Activated CD4-positive, alpha-beta T cell treated with anti-CD3 and anti-CD28 coated beads for 36 hours (primary cell): ENCODE measurements at places on chromosomes 1 and 21. TPM values are rescaled to one million over a fixed set of nuclear protein-coding genes. Genes with fewer than 3 reads are reported as not detected.

DIRAS3 gene
- 0.16 TPM for total RNA-seq

DNA sequence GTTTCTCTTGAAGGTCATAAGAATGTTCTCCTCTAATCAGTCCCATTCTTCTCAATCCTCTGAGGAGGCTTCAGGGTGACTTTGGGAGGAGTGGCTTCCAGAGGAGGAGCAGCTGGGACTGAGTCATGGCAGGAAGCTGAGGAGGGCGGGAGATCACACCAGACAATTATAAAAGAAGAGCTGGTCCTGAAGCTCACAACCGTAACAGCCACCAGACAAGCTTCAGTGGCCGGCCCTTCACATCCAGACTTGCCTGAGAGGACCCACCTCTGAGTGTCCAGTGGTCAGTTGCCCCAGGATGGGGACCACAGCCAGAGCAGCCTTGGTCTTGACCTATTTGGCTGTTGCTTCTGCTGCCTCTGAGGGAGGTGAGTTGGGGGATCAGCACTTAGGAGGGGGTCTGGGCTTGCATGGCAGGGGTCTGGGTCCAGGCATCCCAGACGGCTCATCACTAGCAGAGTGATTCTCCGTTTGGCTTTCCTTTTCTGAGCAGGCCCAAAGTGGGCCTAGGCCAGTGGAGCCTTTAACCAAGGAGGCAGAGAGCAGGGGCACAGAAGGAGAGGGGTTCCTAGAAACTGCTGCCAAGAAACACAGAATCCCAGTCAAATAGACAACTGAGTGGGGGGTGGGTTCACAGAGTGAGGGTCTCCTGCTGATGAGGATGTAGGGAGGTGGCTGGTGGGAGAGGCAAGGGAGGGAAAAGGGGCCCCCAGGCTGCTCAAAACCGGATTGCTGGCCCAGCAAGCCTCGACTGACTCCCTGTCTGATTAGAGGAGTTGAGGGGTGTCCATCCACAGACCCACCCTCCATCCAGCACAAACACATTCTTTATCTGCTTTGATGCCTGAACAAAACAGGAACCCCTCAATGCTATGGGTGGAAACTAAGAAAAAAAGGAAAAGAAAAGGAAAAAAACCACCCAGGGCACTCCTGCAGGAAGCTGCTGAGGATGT is at the start of gene ECM1:
ECM1 (plus strand) TSS at position 198 of the 953 bp plus-strand sequence; CDS start at position 299, 101 bp downstream.
- H3K36me3 ChIP-seq, result peaks cover 17% of the 10 kb centered on the region
- H3K27ac ChIP-seq, result no peak within 1 kb of the TSS
- no peak for DNase-seq
- no peaks in the 10 kb centered on the region for H3K4me1 ChIP-seq
- H3K4me3 ChIP-seq, result no peak within 1 kb of the TSS
- no peaks in the 10 kb centered on the region for H3K27me3 ChIP-seq

SLC9C2 gene
- not detected for total RNA-seq

S100A7 gene
- not detected for total RNA-seq

- no peaks in the 10 kb centered on the region for H3K27me3 ChIP-seq
- H3K27ac ChIP-seq, result no peak overlapping the region
- DNase-seq, result no peak
- no peaks in the 10 kb centered on the region for H3K36me3 ChIP-seq
Observed at GRCh38 chr1:204754821-204755220, 69.3 kb upstream of the LRRN2 start.

DNA sequence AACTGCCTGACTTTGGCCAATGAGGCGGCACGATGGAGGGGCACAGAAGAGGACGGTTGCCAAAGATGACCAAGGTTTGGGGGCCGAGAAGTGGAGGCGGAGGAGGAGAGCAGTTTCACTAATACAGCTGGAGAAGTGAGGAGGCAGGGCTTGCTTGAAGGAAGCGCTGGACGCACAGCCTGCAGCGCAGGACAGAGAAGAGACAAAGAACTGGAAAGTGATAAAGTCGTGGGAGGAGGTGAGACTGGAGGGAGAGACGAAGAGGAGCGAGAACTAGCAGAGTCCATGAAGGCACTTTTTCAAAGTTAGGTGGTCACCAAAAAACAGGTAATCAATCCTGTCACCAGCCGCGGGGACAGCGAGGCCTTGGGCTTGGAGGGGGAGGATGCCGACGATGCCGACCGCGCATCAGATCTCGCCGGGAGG is 771 bp downstream of the PACC1 start:
- H3K4me3 ChIP-seq, result peak overlapping the region; percentile 93
- H3K36me3 ChIP-seq, result peaks cover 23% of the 10 kb centered on the region
- H3K27me3 ChIP-seq, result no peaks in the 10 kb centered on the region
- peak overlapping the region; percentile 55 for H3K27ac ChIP-seq
